Umbilical cord (tissue), 2 donors: ENCODE measurements at places on chromosomes 16 and 17.

DNA sequence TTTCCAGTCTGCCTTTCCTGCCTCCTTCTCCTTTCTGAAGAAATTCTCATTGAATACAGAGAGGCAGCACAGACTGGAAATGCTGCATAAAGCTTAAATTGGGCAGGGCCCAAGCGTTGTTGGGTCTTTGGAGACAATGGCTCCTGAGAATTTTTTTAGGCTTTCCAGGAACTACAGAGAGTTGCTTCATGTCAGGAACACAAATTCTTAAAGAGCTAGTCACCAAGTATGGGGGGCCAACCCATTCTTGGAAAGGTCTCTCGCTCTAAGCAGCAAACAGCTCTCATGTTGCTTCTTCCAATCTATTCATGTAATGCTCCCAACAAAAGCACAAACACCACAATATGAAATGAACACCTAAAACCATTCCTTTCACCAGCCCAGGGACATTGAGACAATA, 6.9 kb downstream of the HNF1B start:
- DNase-seq, result no peak

GRCh38 chr16:55035029-55035428, 104.4 kb downstream of the IRX5 start:
- DNase-seq, result no peak

- no peak for DNase-seq
Measured at GRCh38 chr16:2597560-2597902, 59.7 kb downstream of the PDPK1 start.

DNA sequence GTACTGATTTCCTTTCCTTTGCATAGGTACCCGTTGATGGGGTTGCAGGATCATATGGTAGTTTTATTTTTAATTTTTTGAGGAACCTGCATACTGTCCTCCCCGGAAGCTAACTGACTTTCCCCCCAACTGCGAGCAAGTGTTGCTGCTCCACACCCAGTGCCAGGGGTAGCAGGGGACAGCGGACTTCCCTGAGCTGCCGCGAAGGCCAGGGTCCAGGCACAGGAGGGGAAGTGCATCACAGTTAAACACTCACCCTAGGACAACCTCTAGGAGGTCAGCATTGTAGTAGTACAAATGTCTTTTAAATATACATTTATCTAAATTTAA, 201.7 kb downstream of the NPIPB11 start:
- no peak for DNase-seq

DNA sequence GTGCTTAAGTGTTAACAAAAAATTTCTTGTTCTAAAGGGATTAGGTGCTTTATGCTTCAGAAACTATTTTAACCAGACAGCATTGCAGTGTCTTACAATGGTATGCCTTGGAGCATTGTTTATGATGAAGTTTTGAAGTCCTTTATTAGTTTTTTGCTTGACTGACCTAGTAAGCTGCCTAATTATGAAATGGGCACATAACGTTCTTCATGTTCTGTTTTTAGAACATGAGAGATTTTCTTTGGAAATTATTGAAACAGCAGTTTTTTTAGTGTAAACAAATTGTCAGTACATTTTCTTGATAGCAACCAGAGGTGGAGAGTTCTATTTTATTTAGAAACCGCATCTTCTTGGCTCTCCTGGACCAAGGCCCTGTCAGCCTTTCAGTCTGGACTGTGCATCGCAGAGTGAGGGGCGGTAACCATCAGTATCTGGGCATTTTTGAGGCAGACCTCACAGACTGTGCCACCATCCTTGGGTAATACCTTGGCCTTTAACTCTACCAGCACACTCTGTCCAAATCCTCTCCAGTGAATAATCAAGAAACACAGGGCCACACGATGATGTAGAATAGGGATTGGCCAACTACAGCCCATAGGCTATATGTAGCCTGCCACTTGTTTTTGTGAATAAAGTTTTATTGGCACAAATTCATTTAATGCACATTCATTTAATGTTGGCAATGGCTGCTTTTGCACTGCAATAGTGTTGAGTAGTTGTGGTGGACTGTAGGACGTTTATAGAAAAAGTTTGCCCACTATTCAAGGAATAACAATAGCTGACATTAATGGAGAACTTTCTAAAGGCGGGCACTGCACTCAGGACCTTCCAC, 81.1 kb downstream of the VPS35L start:
- no peak for DNase-seq

- DNase-seq, result no peak
Measured at GRCh38 chr17:47907932-47908562, 12.0 kb downstream of the SP2 start.

DNA sequence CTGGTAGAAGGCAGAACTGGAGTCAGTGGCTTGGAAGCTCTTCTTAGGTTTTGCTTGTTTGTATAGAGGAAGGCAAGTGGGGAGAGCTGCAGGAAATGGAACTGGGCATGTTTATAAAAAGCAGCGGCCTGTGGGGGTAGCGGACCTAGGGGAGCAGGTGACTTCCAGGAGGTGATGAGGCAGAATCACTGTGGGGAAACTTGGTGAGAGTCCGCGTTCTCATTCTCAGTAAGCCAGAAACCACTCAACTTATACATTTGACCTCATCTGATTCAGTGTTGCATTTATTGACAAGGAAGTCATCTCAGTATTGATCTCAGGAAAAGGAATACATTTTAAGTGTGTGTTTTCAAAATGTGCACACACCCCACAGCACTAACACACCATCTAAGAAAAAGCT, 299.8 kb downstream of the CNTNAP4 start:
- DNase-seq, result no peak

DNA sequence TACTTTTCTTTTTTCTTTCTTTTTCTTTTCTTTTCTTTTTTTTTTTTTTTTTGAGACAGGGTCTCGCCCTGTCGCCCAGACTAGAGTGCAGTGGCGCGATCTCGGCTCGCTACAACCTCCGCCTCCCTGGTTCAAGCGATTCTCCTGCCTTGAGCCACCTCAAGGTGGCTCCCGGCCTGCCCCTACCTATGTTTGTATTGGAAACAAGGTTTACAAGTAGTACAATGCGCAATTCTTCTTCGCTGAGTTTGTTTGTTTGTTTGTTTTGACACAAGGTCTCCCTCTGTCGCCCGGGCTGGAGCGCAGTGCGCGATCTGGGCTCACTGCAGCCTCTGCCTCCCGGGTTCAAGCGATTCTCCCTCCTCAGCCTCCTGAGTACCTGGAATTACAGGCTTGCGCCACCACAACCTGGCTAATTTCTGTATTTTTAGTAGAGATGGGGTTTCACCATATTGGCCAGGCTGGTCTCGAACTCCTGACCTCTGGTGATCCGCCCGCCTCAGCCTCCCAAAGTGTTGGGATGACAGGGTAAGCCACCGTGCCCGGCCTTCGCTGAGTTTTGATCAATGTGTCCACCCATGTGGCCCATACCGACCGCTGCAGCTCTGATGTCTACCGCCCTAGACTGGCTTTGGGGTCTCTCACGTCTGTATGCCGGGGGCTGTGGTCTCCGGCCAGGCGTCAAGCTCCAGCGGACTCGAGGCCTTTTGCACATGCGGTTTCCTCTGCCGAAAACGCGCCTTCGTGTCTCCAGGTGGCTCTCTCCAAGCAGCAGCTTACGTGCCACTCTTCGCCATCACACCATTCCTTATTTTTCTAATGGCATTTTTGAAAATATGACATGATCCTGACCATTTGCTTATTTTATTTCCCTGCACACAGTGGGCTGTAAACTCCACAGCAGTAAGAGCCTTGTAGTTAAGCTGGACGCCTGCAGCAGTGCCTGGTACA, 1.1 kb upstream of the YBX2 start:
- no peak for DNase-seq

- DNase-seq, result no peak
Measured at GRCh38 chr17:39576187-39576586, 31.5 kb downstream of the NEUROD2 start.

DNA sequence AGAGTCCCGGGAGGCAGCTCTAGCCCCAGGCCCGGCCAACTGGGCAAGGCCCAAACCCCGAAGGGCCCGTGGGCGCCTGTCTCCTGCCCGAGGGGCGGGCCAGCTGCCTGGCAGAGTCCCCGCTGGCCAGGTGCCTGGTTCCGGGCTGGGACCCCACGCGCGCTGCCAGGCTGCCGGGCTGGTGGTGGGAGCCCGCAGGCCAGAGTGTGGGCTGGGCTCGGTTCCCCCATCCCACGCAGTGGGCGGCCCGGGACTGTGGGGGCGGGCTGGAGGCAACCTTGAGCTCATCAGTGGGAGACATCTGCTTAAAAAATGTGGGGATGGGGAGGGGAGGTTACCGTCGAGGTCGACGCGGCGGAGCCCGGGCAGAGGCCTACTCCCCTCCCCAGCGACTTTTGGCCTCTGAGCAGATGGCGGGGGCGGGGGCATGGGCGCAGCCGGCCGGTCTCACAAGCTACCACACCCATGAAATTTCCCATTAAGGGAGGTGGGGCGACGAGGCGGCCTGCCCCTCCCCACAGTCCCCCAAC, 176.4 kb upstream of the GSE1 start:
- peak; percentile 84 for DNase-seq

- DNase-seq, result no peak
Measured at GRCh38 chr17:9982159-9982558, 77.1 kb upstream of the RCVRN start.

DNA sequence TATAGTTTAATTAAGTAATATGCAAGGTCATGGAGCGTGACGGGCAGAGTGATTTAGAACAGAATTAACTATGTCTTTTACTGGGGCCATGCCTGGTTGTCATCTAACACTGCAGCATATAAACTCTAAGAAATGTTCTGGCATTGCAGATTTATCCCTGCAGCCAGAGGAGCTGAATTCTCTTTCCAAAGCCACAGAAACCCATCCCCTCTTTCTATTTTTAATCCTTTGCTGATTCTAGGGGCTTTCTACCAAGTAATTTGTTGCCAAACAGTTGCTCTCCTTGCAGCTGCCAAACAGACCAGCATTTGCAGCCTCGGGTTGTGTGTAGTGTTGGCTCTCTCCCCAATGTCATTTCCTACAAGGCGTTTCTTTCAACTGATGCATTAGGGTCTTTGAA, 243.2 kb upstream of the MON1B start:
- DNase-seq, result peak; percentile 88

DNA sequence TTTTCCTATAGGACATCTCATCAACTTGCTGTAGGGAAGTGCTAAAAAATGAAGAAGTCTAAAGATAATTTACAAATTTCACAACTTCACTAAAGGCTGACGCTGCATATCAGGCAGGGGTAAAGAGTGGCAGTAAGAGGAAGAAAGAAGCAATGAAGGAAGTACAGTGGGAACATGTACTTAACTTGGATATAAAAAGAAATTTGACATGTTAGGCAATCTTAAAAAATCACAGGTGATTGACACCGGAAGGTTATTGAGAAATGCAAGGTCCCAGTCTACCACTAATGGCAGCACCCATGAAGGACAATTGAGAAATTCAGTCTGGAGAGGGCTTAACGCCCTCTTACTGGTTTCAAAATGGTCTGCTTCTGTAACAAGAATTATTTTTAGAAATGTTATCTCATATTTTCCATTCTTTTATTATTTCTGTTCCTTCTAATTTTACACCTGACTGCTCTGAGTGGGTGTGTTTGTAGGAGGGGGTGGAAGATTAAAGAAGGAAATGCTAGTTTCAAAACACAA, 358.1 kb downstream of the KCNJ2 start:
- DNase-seq, result peak; percentile 12
